ENCODE measurements at places on chromosomes 6 and 20.

GRCh38 chr6:31765910-31766794 lies 3.7 kb downstream of the SAPCD1 start:
- DNase-seq, result no peak

- peak; percentile 85 for DNase-seq
Measured at GRCh38 chr6:21587179-21587960, 6.2 kb upstream of the SOX4 start.

- DNase-seq, result no peak
Measured at GRCh38 chr6:111199935-111200334, 112.6 kb downstream of the SLC16A10 start.

DNA sequence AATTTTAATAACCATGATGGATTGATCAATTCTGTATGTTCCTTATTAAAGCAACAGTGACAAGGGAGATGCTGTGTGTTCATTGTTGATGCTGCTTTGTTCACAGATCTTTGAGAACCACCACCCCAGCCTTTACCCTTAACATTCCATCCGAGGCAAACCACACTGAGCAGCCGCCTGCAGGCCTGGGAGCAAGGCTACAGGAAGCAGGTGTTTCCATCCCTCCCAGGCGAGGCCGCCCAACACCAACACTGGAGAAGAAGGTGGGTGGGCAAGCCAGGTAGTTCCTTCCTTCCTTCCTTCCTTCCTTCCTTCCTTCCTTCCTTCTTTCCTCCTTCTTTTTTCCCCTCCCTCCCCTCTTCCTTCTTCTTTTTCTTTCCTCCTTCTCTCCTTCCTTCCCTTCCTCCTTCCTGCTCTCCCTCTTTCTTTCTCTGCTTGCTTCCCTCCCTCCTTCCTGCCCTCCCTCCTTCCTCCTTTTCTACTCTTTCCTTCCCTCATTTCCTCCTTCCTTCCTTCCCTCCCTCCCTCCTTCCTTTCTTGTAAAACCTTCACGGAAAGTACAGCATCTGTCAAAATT lies 13.7 kb downstream of the TTLL2 start:
- no peak for DNase-seq

GRCh38 chr20:63132131-63132714 lies 83.7 kb downstream of the YTHDF1 start:
- DNase-seq, result no peak

GRCh38 chr6:6951355-6951754 lies 156.4 kb upstream of the RREB1 start:
- no peak for DNase-seq

GRCh38 chr6:47759364-47759763 lies 22.5 kb upstream of the OPN5 start:
- DNase-seq, result no peak

- DNase-seq, result no peak
Measured at GRCh38 chr6:147949981-147950622, 392.5 kb upstream of the SASH1 start.

GRCh38 chr20:13953227-13953626 lies 37.2 kb downstream of the SEL1L2 start:
- no peak for DNase-seq

DNA sequence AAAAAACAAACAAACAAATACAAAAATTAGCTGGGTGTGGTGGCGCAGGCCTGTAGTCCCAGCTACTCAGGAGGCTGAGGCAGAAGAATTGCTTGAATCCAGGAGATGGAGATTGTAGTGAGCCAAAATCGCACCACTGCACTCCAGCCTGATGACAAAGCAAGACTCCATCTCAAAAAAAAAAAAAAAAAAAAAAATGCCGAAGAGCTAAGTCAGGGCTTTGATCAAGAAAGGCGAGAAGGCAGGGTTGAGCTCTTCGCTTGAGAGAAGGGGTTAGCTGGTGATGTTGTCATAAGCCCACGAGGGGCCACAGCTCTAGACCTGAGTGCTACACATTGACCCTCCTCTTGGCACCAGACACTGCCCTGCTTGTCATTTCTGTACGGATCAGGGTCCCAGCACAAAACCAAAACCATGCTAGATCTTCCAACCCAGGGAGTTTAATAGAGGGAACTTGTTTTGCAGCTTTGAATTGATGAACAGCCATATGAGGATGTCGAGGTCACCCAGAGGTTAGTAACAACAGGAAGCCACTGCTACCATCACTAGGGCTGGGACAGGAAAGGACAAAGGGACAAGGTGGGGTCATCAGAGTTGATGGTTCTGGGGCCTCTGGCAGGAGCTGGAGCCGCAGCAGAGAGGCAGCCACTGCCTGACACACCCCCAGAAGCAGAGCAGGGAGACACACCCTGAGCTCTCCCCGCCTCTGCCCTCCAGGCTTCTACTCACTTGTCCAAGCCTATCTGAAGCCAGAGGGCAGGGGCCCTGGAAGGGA lies 122.7 kb downstream of the SNX5 start:
- peak; percentile 46 for DNase-seq

DNA sequence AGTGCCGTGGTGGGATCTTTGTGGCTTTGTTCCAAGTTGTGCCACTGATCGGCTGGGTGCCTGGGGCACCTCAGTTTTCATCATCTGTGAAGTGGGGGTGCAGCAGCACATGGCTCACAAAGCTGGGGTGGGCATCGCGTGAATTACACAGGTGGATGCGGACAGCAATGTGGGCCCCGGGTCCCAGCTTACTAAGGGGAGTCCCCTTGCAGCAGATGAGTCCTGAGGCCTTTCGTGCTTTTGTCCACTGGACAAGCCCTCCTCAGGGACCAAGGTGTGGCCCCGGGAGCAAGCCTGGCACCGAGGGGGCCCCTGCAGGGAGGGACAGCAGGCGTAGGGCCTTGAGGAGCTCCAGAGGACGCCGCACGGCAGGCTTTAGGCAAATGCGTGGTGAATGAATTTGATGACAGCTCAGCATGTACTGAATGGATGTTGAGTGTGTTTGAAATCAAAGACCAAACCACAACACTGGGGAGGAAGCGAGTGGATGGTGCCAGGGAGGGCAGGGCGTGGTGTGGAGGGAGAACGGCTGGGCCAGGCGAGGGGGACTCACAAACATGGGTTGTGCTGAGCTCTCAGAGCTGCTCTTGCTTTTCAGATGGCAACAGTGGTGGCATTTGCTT lies 53.2 kb downstream of the IRF4 start:
- DNase-seq, result no peak

GRCh38 chr6:27479319-27480182 lies 6.6 kb upstream of the ZNF184 start:
- DNase-seq, result peak; percentile 92

- no peak for DNase-seq
Measured at GRCh38 chr6:23728707-23729106, 397.3 kb upstream of the NRSN1 start.

- DNase-seq, result no peak
Measured at GRCh38 chr20:50737352-50737751, 6.0 kb downstream of the PARD6B start.

GRCh38 chr6:103153016-103153415 lies 1706.7 kb downstream of the HACE1 start:
- no peak for DNase-seq

GRCh38 chr6:42363926-42364849 lies 87.5 kb downstream of the TRERF1 start:
- DNase-seq, result no peak

- DNase-seq, result no peak
Measured at GRCh38 chr6:43506171-43506570, 4.0 kb downstream of the LRRC73 start.

DNA sequence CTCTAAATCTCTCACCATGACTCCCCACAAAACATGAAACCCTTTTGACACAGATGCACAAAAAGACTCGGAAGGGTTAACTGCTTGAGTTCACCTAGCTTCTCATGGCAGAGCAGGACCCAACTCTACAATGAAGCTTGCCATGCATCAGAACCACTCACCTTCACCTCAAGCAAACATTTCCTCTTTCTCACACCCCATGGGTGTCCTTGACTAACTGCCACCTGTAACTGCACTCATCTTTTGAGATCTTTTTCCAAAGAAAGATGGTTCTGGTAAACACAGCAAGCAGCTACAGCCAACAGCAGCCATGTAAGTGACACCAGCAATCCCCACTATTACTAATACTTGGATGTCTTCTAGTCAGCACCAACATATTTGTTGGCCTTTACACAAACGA lies 76.5 kb downstream of the EFHC1 start:
- no peak for DNase-seq

- DNase-seq, result no peak
Measured at GRCh38 chr6:109442393-109442924, 1.9 kb downstream of the SMPD2 start.

DNA sequence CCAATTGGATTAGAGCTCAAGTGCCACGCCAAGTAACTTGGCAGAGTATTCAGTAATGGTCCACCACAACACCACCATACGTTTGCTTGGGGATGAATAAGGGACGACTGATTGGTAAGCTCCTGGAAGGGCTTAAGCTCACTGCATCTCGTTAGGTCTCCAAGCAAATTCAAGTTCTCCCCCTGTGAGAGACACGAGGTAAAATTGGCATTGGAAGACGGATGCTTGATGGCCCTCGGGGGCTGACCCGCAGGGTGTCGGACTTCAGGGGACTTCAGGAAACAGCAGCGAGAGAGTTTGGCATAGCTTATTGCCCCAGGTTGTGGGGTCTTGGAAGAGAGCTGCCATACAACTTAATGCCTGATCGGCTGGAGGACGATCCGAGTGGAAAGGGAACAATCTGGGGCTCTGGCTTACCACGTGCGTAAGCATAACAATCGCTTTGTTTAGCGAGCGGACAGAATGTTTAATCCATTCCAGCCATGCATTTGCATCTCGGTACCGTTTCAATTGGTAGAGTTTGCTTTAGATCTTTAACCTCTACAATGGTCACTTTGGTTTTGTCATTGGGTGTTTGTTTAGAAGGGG lies 4.8 kb upstream of the ZNFX1 start:
- DNase-seq, result no peak

DNA sequence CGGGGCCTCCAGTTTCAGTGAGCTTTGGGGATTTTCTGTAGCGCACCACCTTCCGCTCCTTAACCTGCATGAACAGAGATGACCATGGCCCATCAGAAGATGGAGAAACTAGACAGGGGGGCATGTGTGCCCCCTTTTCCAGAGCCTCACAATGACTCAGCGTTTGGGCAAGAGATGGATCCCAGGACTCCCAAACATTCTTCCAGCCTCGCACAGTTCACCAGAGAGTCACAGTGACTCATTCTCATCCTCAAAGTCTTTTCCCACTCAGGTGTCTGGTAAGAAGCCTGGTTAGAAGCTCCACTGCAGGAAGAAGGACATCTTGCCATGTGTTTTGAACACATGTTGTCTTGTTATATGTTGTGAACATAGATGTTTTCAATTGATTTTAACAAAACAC lies 76.2 kb upstream of the FRMD1 start:
- DNase-seq, result no peak

GRCh38 chr6:70622461-70622860 lies 45.2 kb upstream of the SMAP1 start:
- no peak for DNase-seq

DNA sequence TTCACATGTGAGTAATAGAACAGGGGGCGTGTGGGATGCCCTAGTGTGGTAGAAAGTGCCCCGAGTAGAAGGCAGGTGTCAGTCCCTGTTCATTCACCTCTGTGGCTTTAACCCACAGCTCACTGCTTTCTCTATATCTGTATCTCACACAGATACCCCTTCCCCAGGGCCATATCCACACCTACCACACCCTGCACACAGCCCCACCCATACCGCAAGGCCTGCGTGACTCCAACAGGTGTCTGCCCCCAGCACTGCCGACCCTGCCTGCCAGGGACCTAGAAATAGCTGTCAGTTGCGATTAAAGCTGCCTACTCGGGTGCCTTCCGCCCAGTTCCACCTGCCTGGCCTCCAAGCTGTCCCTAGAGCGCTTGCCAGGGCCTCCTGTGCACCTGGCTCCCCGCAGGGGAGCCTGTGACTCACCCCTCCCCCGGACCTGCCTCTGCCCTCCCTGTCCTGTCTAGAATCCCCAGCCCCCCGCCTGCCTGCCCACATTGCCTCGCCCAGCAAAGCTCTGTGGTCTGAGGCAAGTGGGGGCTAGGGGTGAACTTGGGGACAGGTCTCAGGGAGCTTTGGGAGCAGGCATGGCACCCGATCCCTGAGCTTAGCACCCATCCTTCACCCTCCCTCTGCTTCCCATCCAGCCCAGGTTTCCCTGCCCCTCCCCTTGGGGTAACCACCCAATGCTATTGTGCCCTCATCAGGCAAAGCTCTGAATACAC lies 38.3 kb upstream of the ID1 start:
- no peak for DNase-seq

DNA sequence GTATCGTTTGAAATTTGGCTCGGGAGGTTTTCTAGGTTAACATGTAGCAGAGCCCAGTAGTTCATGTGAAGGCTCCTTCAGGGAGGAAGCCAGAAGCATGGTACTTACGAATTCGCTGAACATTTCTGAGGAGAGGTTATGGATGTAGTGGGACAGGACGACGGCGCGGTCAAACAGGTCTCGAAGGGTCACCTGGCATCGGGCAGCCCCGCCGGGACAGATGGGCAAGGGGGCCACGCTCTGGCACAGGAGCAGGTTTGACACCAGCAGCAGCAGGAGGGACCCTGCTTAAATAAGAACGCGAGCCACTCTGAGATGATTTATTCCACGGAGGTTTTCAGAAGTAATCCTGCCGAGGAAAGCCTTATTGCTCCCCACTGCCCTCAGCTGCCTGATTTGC lies 2.5 kb downstream of the PRL start:
- DNase-seq, result no peak

GRCh38 chr6:797479-798077 lies 104.6 kb upstream of the EXOC2 start:
- peak; percentile 51 for DNase-seq

DNA sequence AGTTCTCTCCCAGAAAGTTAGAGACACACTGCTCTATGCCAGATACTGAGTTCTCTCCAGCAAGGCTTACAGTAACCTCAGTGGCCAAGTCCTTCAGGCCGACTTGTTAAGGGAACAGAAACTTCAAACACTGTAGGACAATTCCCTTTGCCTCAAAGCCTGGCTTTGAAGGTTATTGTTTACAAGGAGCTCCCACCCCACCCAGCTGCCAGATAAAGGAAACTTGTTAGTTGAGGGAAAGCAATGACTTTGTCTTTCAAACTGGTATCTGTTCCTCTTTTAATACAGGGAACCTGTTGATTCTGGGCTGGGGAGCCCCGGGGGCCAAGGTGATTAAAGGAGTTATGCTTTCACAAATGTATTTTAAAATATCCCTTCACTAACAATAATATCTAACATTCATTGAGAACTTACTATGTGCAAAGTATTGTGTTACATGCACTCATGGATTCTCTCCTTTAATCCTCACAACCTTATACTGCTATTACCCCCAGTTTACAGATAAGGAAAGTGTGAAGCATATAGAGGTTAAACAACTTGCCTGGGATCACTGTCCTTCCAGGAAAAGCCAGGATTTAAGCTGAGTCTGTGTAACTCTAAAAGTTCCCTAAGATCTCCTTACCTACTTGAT lies 27.6 kb upstream of the CDKN1A start:
- DNase-seq, result no peak

DNA sequence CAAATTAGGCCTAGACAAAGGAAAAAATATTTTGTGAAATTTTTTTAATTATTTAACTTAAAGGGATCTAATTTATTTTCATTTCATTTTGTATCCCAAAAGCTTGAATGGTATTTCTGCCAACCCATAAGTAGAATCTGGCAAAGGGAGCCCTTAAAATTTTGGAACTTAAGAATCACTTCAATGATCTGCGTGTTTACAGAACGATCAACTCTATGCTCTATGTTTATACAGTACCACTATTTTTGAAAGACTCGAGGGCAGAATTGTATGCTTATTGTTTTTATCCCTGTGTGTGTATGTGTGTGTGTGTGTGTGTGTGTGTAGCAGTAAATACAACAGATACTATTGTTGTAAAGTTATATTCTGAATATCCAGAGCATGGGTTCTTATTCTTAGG lies 39.2 kb downstream of the METTL24 start:
- no peak for DNase-seq
